Left hindlimb (tissue), 1 donor: ENCODE measurements at places on chromosomes 6 and 20.
A peak's percentile ranks its signal among the peaks of the same experiment; 100 is the strongest.

GRCh38 chr20:63507083-63507743, 8.3 kb upstream of the EEF1A2 start:
- DNase-seq = no peak

DNA sequence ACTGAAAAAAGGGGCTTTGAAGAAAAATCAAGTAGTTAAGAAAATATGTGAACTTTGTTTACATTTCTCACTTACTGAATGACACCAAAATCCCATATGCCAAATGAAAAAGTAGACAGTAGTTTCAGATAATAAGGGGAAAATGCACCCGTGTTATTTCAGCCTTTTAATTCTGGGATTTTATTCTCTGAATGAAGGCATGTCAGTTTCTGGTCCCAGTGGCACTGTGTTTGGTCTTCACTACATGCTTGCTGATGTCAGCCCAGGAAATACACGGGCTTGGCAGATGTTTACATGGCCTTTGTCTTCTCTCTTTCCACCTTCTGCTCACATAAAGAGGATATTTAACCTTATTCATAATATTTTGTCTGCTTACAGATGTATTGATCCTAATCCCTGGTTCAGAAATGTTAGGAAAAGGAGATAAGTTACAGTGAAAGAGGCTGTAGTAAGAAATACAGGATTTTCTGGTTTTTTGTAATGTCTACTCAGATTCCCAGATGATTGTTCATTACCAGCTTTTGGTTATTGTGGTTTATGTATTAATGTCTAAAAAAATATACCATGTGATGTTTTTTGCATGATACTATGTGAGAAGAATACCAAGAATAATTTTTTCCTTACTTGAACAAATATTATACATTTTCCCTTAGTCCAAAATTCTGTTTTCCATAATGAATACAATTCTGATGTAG, 27.7 kb downstream of the DSE start:
- no peak for DNase-seq

DNA sequence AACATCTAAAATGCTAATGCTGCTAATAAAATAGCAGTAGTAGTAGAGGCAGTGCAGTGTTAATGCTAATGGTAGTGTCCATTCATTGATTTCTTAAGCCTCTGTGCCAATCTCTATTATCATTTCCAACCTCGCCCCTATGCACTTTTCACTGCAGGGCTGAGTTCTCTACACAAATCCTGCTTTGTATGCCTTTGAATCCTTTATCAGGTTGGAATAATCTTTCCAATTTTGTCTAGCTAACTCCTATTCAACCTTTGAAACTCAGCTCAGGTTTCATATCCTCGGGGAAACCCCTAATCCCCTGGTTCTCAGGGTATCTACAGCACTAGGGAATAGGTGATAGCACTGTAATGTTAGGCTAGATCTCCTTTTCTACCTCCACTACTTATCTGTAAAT, 284.0 kb upstream of the RUNX2 start:
- DNase-seq = no peak

GRCh38 chr6:126293891-126294524, 45.9 kb upstream of the CENPW start:
- no peak for DNase-seq

DNA sequence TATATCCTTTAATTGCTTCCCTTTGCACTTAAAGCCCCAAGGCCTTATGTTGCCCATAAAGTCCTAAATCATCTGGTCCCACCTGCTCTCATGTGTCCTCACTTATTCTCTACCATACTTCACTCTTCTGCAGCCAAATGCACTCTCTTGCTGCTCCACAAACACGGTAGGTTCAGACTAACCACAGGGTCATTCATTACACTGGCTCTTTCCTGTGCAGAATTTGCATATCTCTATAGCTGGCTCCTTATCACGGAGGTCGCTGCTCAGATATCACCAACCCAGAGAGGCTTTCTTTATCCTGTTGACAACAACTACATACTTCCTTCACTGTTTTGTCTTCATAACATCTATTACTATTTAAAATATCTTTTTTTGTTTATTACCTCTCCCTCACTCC, 86.8 kb downstream of the MOXD1 start:
- no peak for DNase-seq

- DNase-seq = no peak
These were observed 109.0 kb downstream of the PRKN start for GRCh38 chr6:162618448-162619002.

- DNase-seq = no peak
These were observed 74.8 kb downstream of the CD24 start for GRCh38 chr6:106899697-106900096.

- DNase-seq = no peak
These were observed 455.1 kb downstream of the CDC5L start for GRCh38 chr6:44842616-44843015.

- no peak for DNase-seq
These were observed 66.7 kb upstream of the SLC22A16 start for GRCh38 chr6:110543106-110543505.

GRCh38 chr20:9025011-9025410, 43.9 kb upstream of the PLCB4 start:
- no peak for DNase-seq

DNA sequence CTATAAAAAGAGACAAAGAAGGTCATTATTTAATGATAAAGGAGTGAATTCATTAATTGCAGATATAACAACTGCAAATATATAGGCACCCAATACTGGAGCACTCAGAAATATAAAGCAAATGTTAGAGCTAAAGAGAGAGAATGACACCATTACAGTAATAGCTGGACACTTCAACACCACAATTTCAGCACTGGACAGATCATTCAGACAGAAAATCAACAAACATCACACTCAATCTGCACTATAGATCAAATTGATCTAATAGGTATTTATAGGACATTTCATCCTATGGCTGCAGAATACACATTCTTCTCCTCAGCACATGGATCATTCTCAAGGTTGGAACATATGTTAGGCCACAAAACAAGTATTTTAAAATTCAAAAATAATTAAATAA, 72.7 kb downstream of the MAP7 start:
- no peak for DNase-seq

GRCh38 chr6:34723203-34723602, 26.6 kb upstream of the ILRUN start:
- DNase-seq = no peak

- DNase-seq = peak; percentile 62
These were observed 117.9 kb upstream of the THBS2 start for GRCh38 chr6:169371344-169372127.

DNA sequence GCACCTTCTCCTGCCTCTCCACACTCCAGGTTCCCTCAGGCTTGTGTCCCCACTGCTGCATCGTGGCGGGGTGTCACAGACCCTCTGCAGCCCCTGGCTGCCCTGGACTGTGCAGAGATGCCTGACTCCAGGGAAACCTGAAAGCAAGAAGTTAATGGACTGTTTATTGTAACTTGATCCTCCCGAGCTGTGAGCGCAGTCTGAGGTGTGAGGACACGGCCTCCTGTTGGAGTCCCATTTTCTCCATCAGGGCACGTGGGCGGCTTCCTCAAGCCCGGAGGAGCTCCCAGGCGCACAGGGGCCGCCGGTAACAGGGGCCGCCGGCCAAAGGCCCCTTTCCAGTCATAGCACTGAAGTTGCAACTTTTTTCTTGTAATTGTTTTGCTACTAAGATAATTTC, 16.9 kb downstream of the RBM38 start:
- no peak for DNase-seq

GRCh38 chr6:75154973-75155372, 50.9 kb downstream of the COL12A1 start:
- DNase-seq = no peak

- DNase-seq = no peak
These were observed 852 bp downstream of the GMNN start for GRCh38 chr6:24775520-24776058.

- no peak for DNase-seq
These were observed 17.8 kb downstream of the SUN5 start for GRCh38 chr20:32986331-32986966.

GRCh38 chr6:160028487-160029275, 59.8 kb downstream of the IGF2R start:
- DNase-seq = no peak

- no peak for DNase-seq
These were observed 397.5 kb downstream of the TAF4 start for GRCh38 chr20:61668065-61668650.

DNA sequence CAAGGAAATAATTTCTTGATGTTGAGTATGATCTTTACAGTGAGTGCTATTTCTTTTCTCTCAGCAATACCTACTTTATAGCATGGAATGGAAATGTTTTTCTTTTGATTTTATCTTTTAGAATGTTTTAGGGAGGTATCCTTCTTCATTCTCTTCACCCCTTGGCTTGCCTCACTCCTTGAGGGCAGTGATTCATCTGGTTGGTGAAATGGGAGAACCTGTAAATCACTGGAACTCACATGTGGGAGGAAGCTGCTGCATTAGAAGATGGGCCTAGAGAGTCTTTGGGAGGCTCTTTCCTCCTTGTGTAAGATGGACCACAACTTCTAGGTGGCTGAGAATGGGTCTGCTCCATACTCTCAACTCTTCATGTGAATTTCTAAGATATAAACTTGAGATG, 244.8 kb upstream of the SYNCRIP start:
- DNase-seq = no peak

- DNase-seq = no peak
These were observed 19.8 kb upstream of the KCNG1 start for GRCh38 chr20:51042657-51043247.

DNA sequence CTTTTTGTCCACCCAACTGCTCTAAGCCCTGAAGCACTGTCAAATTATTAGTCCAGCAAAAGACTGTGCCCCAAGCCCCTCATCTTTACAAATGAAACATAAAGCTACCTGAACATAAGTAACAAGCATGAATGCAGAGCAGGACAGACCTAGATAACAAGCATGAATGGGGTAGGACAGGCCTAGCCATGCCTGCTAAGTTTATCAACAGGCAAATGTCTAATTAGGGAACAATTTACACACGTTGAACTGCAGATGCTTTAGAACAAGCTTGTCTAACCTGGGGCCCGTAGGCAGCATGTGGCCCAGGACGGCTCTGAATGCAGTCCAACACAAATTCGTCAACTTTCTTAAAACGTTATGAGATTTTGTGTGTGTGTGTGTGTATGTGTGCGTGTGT, 13.6 kb downstream of the FBXO30 start:
- no peak for DNase-seq

DNA sequence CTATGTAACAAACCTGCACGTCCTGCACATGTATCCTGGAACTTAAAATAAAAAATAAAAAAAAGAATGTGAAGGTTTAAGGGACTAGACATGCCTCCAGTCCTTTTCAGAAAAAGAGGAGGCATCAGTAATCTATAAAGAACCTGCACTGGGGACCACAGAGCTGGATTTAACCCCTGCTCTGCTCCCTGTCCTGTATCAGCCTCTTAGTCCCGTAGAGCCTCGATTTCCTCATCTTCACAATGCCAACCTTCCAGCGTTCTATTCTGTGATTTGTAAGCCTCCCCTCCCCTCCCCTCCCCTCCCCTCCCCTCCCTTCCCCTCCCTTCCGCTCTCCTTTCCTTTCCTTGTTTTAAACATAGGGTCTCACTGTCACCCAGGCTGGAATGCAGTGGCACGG, 31.1 kb upstream of the TMEM181 start:
- DNase-seq = no peak

GRCh38 chr6:39240155-39240757, 11.0 kb upstream of the KCNK5 start:
- DNase-seq = no peak

GRCh38 chr6:158662954-158663624, 13.2 kb downstream of the SYTL3 start:
- DNase-seq = peak; percentile 51

DNA sequence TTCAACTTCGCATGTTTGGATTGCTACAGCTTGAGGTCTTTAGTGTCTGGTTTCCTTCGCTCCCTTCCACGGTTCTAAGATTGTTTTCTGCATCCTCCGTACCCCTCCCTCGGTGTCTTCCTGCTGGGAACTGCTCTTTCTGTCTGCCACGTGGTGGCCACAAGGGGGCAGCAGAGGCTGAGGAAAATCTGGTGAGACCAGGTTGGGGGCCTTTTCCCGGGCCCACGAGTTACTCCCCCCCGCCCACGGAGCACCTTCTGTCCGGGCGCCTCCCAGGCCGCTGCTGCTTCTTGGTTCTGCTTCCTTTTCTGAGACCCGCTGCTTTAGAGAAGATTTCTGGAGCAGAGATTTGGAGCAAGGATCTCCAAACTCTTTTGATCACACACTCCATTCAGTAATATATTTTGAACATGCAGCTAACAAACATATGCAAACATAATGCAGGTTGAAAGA, 21.1 kb upstream of the NOTCH4 start:
- DNase-seq = peak; percentile 88

DNA sequence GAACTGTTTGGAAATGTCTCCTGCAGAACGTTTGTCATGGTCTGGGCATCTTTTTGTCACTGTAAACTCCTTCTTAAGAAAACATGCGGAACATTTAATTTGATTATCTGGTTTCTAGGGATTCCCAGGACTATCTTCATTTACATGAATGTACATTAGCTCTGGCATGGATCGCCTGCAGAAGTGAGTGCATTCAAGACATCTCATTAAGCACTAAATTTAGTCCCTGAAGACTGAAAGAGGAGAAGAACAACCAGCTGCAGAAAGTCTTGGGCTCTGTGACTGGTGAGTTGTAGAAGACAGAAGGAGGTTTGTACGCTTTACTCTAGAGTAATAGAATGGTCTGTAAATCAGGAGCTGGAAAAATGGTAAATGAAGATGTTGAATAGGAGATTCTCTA, 540.7 kb downstream of the BCKDHB start:
- no peak for DNase-seq

- no peak for DNase-seq
These were observed 126.9 kb downstream of the TRMT11 start for GRCh38 chr6:126113261-126113660.

- no peak for DNase-seq
These were observed 80.8 kb downstream of the PTPRK start for GRCh38 chr6:128439627-128440026.
